Osteocyte (in vitro differentiated cells): ENCODE measurements at places on chromosomes 6 and 20. TPM values are rescaled to one million over a fixed set of nuclear protein-coding genes. Genes with fewer than 3 reads are reported as not detected.

GJE1 gene
- not detected in 2 replicates for total RNA-seq

NFATC2 gene
- 0.34 and 0.89 TPM in 2 replicates for total RNA-seq

ADGRF5 gene
- not detected in 2 replicates for total RNA-seq

SYNDIG1 gene
- total RNA-seq, result 0.40 and 0.94 TPM in 2 replicates

OSTM1 gene
- total RNA-seq, result 49.9 and 54.1 TPM in 2 replicates

ARG1 gene
- not detected in 2 replicates for total RNA-seq

PSMB8 gene
- 66.1 and 68.8 TPM in 2 replicates for total RNA-seq

GRCh38 chr20:40668449-40669228 is 20.4 kb downstream of the MAFB start:
- peaks cover 14% of the 10 kb centered on the region for H3K27me3 ChIP-seq
- H3K4me3 ChIP-seq, result no peak overlapping the region
- no peaks in the 10 kb centered on the region for H3K36me3 ChIP-seq
- DNase-seq, result no peak
- no peak overlapping the region for H3K27ac ChIP-seq

GRCh38 chr6:166343150-166343487 is 774 bp upstream of the SFT2D1 start:
- H3K4me3 ChIP-seq, result peak overlapping the region; percentile 94
- peak overlapping the region; percentile 80 for H3K27ac ChIP-seq
- DNase-seq, result no peak
- H3K36me3 ChIP-seq, result no peaks in the 10 kb centered on the region

DNA sequence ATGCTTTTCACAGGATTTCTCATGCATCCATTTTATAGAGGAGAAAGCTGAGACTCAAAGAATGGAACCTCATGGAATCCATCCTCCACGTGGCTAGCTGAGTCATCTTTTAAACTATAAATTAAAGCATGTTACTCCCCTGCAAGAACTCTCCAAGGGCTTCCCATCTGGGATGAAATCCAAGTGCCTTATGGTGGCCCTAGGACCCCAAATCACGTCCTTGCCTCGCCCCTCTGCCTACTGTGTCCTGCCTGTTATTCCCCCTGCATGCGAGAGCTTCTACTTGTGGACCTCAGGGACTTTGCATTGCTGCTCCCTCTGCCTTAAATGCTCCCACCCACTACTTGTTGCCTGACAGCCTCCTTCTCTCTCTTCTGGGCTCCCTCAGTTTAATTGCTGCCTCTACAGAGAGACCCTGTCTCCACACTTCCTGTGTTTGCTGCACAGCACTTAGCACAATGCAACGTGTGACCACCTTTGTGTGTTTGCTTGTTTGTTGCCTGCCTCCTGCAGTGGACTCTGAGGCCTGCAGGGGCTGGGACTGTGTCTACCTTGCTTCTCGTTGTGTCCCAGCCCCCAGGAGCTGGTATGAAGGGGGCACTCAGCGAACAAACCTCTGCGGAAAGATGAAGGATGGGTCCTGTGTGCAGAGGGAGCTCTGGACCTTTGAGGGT is 39.4 kb downstream of the TOX2 start:
- no peaks in the 10 kb centered on the region for H3K36me3 ChIP-seq
- H3K4me1 ChIP-seq, result peaks cover 14% of the 10 kb centered on the region
- no peaks in the 10 kb centered on the region for H3K27me3 ChIP-seq
- no peak for DNase-seq

- no peaks in the 10 kb centered on the region for H3K27me3 ChIP-seq
- DNase-seq, result no peak
- H3K27ac ChIP-seq, result no peak overlapping the region
- H3K4me3 ChIP-seq, result no peak overlapping the region
- no peaks in the 10 kb centered on the region for H3K36me3 ChIP-seq
Observed at GRCh38 chr6:124775121-124775520, 187.1 kb upstream of the RNF217 start.

DNA sequence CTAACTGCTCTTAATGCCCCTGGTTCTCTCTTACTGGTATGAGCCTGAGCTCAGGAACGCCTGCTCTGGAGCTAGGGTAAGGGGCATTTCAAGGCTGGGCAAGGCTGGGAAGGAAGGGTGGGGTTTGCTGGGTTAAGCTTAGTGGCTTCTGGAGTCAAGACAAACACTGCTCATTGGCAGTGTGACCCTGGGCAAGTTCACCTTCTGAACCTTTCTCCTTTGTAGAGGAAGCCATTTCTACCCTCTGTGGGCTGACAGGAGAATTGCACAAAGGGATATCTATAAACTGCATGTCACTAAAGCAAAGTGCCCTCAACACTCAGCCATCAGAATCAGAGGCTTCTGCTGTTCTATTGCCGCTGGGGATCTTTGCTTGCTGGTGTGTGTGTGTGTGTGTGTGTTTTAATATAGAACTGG is 20.3 kb upstream of the LRRN4 start:
- DNase-seq, result no peak
- peaks cover 2% of the 10 kb centered on the region for H3K27me3 ChIP-seq
- no peaks in the 10 kb centered on the region for H3K36me3 ChIP-seq
- H3K4me1 ChIP-seq, result no peaks in the 10 kb centered on the region

GRCh38 chr6:164916087-164916486 is 393.3 kb downstream of the C6orf118 start:
- H3K4me3 ChIP-seq, result no peak overlapping the region
- no peaks in the 10 kb centered on the region for H3K4me1 ChIP-seq
- no peaks in the 10 kb centered on the region for H3K36me3 ChIP-seq
- no peaks in the 10 kb centered on the region for H3K27me3 ChIP-seq
- DNase-seq, result no peak

- H3K4me3 ChIP-seq, result no peak overlapping the region
- no peak overlapping the region for H3K27ac ChIP-seq
- no peaks in the 10 kb centered on the region for H3K36me3 ChIP-seq
- peaks cover 14% of the 10 kb centered on the region for H3K4me1 ChIP-seq
- DNase-seq, result no peak
- H3K27me3 ChIP-seq, result peaks cover 22% of the 10 kb centered on the region
Observed at GRCh38 chr6:15773806-15774410, 111.1 kb upstream of the DTNBP1 start.

GRCh38 chr6:45942953-45943352 is 72.7 kb downstream of the CLIC5 start:
- no peak overlapping the region for H3K4me3 ChIP-seq
- peaks cover 27% of the 10 kb centered on the region for H3K4me1 ChIP-seq
- H3K27ac ChIP-seq, result no peak overlapping the region
- DNase-seq, result no peak
- H3K27me3 ChIP-seq, result peaks cover 31% of the 10 kb centered on the region

DNA sequence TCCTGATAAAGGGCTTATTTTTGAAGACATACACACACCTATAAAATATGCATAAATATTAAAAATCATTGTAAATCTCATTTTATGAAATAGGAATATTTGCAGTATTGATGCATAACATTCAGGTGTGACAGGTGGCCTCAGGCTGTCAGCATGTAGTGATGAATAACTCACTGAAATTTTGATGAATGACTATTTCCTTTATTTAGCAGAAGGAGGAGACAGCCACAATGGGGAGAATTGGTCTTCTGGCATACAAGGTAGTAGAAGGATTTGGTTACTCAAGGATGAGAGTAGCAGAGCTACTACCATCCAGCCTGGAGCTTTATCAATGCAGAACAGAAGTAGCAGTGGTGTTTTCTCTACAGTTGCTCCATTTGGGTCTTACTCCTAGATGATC is 47.2 kb downstream of the RGS17 start:
- H3K4me1 ChIP-seq, result peaks cover 27% of the 10 kb centered on the region
- H3K27me3 ChIP-seq, result no peaks in the 10 kb centered on the region
- peaks cover 7% of the 10 kb centered on the region for H3K36me3 ChIP-seq
- no peak for DNase-seq

DNA sequence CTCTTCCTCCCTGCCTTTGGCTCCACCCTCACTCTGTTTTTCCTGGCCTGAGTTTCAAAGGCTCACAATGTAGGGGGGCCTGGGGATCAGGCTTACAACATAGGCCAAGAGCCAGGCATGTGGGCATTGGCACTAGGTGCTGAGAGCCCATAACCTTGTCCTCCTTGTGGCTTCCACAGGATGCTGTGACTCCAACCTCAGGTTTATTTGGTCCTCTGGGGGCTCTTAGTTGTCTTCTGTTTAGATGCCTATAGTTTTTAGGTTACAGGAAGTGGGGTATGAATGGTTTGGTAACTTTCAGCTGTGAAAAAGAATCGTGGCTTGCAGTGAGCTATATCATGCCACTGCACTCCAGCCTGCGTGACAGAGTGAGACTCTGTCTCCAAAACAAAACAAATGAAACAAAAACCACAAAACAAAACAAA is 25.6 kb downstream of the MMP24 start:
- peaks cover 5% of the 10 kb centered on the region for H3K36me3 ChIP-seq
- H3K27me3 ChIP-seq, result no peaks in the 10 kb centered on the region
- DNase-seq, result no peak
- H3K4me3 ChIP-seq, result no peak overlapping the region

GRCh38 chr6:4608361-4609115 is 167.7 kb upstream of the CDYL start:
- no peak overlapping the region for H3K27ac ChIP-seq
- DNase-seq, result no peak
- peaks cover 27% of the 10 kb centered on the region for H3K4me1 ChIP-seq
- no peaks in the 10 kb centered on the region for H3K36me3 ChIP-seq

- no peaks in the 10 kb centered on the region for H3K36me3 ChIP-seq
- H3K4me3 ChIP-seq, result peak overlapping the region; percentile 93
- peak overlapping the region; percentile 94 for H3K27ac ChIP-seq
- no peaks in the 10 kb centered on the region for H3K27me3 ChIP-seq
Observed at GRCh38 chr20:62924442-62925075, 1.7 kb downstream of the DIDO1 start.

DNA sequence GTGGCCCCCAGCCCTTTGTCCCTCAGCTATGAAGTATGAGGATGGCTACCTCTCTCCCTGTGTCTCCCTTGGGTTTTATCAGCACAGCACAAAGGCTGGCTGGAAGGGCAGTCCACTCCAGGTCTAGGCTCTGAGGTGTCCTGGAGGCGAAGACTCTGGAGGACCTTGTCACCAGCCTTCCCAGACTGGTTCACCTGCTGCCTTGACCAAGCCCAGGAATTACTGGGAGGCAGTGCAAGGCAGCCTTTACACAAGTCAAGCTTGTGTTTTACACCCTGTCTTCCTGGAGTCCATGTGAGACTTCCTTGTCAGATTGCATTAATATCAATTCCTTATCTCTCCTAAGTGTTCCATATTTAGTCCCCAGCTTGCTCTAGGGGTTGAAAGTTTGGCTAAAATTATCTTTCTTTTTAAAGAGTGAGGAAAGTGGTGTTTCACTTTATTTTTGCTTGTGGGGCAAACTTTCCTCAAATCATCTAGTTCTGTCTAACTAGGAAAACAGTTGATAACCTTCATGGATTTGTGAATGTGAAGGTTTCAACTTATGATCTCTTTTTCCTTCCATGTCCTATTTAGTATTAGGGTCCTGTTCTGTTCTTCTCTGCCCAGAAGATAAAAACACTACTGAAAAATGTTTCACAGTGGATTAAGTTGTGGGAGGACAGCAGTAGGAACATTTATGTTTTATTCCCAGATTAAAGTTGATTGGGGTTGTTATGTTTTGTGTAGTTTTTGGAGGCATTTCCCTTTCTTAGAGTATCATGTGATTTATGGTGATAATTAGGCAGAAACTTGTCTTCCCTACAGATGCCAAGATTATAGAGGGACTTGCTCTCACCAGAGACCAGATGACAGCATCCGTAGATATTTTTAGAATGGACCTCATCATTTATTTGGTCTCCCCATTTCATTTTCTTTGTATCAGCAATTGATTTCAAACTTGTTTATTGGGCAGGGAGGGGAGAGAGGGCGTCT is 114.8 kb downstream of the FOXO3 start:
- H3K36me3 ChIP-seq, result peaks cover 8% of the 10 kb centered on the region
- no peak overlapping the region for H3K4me3 ChIP-seq
- H3K27me3 ChIP-seq, result no peaks in the 10 kb centered on the region
- peak; percentile 42 for DNase-seq

- peaks cover 23% of the 10 kb centered on the region for H3K4me1 ChIP-seq
- H3K36me3 ChIP-seq, result no peaks in the 10 kb centered on the region
- DNase-seq, result no peak
- no peak overlapping the region for H3K27ac ChIP-seq
- no peaks in the 10 kb centered on the region for H3K27me3 ChIP-seq
Observed at GRCh38 chr20:294602-295001, 2.8 kb upstream of the ZCCHC3 start.

DNA sequence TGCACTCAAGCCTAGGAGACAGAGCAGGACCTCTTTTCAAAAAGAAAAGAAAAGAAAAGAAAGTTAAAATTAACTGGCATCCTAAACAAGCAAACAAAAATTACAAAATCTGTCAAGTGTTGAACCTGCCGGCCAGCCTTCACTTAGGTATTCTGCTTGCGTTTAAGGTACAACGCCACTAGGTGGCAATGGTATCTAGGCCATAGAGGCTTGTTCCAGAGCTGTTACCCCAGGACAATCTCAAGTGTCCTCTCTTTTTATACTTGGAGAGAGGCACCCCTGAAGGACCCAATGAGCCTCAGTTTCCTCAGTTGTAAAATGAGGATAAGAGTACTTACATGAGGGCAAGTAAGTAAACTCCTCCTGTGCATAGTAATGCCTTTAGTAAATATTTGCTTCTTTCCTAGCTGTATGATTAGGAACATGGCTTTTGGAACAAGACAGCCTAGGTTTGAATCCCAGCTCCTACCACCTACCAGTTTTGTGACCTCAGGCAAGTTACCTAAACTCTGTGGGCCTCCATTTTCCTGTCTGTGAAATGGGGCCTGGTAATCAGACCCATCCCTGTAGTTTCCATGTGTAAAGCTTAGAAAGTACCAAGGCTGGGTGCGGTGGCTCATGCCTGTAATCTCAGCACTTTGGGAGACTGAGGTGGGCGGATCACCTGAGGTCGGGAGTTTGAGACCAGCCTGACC is 5.8 kb upstream of the PACSIN1 start:
- peaks cover 4% of the 10 kb centered on the region for H3K4me1 ChIP-seq
- no peak for DNase-seq
- no peak overlapping the region for H3K4me3 ChIP-seq
- H3K36me3 ChIP-seq, result no peaks in the 10 kb centered on the region

DNA sequence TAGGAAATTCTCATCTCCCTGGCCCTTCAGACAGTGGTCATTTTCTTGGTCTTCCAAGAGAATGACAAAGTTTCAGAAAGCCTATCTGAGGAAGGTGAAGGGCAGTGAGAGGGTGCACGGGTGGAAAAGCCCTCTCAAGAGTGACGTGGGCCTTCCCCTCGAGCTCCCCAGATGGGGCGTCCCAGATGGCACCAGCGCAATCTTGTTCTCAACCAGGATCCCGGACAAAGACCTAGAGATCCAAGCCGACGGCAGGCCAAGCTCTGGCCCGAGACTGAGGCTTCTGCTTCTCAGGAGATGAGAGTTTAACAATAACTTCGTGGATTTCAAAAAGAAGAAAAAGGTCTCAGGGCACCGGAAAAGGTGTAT is 797 bp upstream of the ZNF133 start:
- H3K4me1 ChIP-seq, result peaks cover 21% of the 10 kb centered on the region
- no peak for DNase-seq
- H3K27me3 ChIP-seq, result peaks cover 23% of the 10 kb centered on the region
- peak overlapping the region; percentile 99 for H3K27ac ChIP-seq
- peaks cover 22% of the 10 kb centered on the region for H3K36me3 ChIP-seq

GRCh38 chr20:50149481-50150254 is 3.9 kb downstream of the PEDS1 start:
- H3K4me1 ChIP-seq, result peaks cover 73% of the 10 kb centered on the region
- no peaks in the 10 kb centered on the region for H3K27me3 ChIP-seq
- peaks cover 11% of the 10 kb centered on the region for H3K36me3 ChIP-seq
- H3K4me3 ChIP-seq, result no peak overlapping the region
- DNase-seq, result no peak

- peaks cover 10% of the 10 kb centered on the region for H3K4me1 ChIP-seq
- H3K27ac ChIP-seq, result no peak overlapping the region
- H3K27me3 ChIP-seq, result no peaks in the 10 kb centered on the region
- DNase-seq, result no peak
- no peak overlapping the region for H3K4me3 ChIP-seq
- no peaks in the 10 kb centered on the region for H3K36me3 ChIP-seq
Observed at GRCh38 chr6:38307740-38308139, 332.0 kb downstream of the BTBD9 start.
